Right renal pelvis (tissue), 4 donors: ENCODE measurements at places on chromosomes 1 and 21. TPM values are rescaled to one million over a fixed set of nuclear protein-coding genes. Genes with fewer than 3 reads are reported as not detected.

The PTPRC gene
- polyA plus RNA-seq: 5.3 TPM

The SRSF11 gene
- 311 TPM for polyA plus RNA-seq

DNA sequence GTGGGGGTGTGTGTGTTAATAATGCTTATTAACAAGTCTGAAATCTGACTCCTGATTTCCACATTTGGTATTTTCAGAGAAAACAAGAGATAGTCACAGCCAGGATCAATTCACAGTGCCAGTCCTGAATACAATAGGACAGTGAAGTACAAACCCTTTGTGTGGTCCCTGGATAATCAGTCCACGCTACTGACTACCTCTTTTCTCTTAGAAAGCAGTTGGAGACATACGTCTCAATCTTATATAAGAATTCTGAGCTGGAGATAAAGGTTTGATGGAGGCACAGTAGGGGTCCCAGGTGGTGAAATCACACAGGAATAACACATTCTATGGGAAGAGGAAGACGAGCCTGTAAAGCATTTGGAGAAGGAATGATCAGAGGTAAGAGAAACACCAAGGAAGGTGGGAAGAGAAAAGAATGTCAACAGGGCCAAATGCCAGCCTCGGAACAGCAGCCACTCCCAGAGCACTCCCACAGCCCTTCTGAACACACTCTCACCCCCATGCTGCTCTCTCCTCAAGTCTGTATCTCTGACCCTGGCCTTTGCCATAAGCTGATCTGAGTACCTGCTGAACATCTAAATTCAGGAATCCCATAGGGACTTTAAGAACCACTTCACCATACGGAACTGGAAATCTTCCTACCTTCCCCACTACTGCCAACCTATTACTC is 48.6 kb downstream of the TRAF5 start:
- DNase-seq: no peak

DNA sequence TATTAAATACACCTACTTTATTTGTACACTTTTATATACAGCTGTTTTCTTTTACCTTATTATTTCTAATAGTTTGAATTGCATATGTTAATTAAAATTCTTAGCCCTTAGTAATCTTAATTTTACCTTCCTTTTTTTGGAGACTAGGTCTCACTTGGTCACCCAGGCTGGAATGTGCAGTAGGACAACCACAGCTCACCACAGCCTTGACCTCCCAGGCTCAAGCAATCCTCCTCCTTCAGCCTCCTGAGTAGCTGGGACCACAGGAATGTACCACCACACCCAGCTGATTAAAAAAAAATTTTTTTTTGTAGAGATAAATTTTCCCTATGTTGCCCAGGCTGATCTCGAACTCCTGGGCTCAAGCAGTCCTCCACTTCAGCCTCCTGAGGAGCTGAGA is 15.0 kb upstream of the SDC3 start:
- DNase-seq: no peak

- DNase-seq: no peak
Measured at GRCh38 chr1:175268720-175269119, 76.1 kb upstream of the KIAA0040 start.

DNA sequence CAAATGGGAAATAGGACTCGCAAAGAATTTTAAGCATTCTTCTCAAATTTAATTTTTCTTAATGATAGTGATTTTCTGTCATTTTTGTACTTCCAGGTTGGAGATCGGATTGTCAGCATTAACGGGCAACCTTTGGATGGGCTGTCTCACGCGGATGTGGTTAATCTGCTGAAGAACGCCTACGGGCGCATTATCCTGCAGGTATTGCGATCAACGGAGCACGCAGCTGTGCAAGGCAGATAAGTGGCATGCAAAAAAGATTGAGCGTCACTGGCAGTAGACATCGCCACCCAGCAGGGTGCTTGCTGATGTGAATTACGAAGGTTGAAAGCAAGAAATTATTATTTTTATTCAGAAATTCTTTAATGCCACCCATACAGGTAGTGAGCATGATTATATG is 65.9 kb upstream of the L1TD1 start:
- DNase-seq: no peak

The HP1BP3 gene
- polyA plus RNA-seq: 277 TPM

GRCh38 chr21:32455548-32455947 is 43.0 kb downstream of the EVA1C start:
- no peak for DNase-seq

The RCSD1 gene
- polyA plus RNA-seq: 13.3 TPM

DNA sequence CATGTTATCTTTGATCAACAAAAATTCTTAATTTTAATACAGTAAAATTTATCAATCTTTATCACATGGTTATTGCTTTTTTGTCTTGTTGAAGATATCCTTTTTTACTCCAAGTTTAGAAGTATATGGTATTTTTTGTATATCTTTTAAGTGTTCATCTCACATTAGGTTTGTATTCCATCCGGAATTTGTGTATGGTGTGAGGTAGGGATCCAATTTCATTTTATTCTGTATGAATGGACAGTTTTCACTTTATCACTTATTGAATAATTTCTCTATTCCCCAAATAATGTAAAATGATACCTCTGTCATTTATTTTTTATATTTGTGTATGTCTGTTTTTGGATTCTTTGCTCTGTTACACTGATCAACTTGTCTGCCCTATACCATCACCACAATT is 25.3 kb downstream of the NFIA start:
- DNase-seq: no peak

The UMODL1 gene
- polyA plus RNA-seq: 0.13 TPM

GRCh38 chr1:18875107-18875795 is 15.8 kb upstream of the TAS1R2 start:
- DNase-seq: peak; percentile 72

DNA sequence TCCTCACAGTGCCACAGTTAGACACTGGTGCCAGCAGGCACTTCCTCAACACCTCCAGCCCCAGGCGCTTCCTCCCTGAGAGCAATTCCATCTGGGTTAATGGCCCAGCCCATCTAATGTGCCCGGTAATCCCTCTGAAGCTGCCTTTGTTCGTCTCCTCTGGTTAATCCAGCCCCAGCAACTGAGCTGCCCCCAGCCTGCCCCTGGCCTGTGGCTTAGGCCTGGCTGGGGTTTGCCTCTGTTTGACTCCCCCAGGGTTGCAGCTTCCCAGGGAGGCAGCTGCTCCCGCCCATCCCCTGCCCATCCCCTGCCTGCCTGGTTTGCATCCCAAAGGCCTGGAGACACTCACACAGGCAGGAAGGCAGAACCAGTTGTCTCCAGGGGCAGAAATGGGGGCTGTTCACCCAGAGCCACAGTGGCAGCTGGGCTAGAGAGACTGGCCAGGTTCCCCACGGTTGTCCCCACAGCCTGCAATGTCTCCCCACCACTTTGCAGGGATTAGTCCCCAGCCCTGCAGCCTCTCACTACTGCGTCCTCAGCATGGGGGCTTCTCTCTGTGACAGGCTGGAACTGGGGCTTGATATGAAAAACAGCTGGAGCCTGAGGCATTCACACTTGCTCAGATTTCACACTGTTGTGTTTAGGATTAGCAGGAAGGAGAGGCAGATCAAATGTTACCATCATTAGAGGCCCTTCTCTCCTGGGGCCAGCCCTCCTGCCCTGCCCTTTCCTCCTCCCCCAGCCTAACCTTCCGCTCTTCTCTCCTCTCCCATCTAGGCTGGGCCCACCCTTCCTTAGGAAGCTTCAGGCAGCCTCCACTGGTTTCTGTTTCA is 120.2 kb downstream of the TLR5 start:
- DNase-seq: no peak

GRCh38 chr1:16174261-16174868 is 18.5 kb upstream of the EPHA2 start:
- DNase-seq: no peak

DNA sequence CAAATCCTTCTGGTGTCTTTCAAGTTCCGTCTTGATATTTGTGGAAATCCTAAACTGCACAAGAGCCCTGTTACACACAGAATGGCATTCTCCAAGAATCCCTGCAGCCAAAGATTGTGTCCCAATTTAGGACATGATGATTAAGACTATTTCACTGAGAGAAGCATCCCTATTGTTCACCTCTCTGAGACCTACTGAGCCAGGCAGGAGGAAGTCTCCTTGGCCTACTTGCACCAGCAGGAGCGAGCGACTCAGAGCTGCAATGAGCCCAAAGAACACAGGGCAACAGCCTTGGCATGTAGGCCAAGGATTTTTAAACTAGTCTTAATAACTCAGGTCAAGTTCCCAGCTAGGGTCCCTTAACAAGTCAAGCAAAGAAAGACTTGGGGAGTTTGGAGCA is 79.4 kb upstream of the RUNX1 start:
- DNase-seq: no peak
